Activated CD4-positive, alpha-beta memory T cell treated with anti-CD3 and anti-CD28 coated beads for 36 hours (primary cell): ENCODE measurements at places on chromosomes 2 and 18. TPM values are rescaled to one million over a fixed set of nuclear protein-coding genes. Genes with fewer than 3 reads are reported as not detected.

DNA sequence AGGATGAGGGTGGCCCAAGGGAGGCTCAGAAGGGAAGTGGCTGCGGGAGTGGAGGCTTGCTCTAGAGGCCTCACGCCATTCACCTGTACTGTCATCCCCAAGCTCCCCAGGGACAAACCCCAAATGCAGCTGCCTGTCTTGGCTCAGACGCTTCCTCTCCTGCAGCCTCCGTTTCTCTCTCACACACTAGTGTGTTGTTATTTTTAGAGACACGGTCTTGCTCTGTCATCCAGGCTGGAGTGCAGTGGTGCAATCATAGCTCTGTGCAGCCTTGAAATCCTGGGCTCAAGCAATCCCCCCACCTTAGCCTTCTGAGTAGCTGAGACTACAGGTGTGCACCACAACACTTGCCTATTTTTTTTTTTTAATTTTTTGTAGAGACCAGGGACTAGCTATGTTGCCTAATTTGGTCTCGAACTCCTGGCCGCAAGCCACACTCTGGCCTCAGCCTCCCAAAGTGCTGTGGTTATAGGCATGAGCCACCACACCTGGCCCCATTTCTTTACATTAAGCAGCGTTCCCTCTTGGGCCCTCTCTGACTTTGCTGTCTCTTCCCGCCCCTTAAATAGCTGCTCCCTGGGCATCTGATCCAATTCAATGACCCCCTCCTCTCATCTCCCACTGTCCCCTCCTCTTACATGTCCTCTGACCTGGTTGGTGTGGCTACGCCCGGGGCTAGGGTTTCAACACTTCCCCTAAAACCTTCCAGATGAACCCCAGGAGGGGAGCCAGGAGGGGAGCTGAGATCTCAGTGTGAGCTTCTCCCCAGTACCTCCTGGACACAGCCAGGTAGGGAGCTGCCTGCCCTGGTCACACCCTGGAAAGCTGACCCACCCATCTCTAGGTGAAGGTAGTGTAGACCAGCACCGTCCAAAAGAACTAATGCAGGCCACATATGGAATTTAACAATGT, 24.0 kb upstream of the LOXHD1 start:
- DNase-seq = no peak

DNA sequence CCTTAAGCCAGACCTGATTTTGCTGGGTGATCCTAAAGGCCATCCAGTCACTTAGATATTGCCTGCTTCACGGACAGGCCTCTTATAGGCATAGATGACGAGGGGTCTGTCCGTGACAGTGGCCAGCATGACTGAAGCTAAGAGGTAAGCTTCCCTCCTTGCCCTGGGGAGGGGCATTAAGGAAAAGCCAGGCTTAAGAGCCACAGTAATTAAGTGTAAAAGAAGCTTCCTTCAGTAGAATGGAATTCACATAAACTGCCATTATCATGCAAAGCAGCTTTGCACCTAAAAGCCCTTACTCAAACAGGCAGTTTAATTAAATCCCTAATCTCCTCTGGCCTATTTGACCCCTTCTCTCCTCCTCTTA, 99.4 kb upstream of the PKDCC start:
- no peak for DNase-seq

- no peak for DNase-seq
Measured at GRCh38 chr2:11203480-11203879, 48.2 kb downstream of the SLC66A3 start.

DNA sequence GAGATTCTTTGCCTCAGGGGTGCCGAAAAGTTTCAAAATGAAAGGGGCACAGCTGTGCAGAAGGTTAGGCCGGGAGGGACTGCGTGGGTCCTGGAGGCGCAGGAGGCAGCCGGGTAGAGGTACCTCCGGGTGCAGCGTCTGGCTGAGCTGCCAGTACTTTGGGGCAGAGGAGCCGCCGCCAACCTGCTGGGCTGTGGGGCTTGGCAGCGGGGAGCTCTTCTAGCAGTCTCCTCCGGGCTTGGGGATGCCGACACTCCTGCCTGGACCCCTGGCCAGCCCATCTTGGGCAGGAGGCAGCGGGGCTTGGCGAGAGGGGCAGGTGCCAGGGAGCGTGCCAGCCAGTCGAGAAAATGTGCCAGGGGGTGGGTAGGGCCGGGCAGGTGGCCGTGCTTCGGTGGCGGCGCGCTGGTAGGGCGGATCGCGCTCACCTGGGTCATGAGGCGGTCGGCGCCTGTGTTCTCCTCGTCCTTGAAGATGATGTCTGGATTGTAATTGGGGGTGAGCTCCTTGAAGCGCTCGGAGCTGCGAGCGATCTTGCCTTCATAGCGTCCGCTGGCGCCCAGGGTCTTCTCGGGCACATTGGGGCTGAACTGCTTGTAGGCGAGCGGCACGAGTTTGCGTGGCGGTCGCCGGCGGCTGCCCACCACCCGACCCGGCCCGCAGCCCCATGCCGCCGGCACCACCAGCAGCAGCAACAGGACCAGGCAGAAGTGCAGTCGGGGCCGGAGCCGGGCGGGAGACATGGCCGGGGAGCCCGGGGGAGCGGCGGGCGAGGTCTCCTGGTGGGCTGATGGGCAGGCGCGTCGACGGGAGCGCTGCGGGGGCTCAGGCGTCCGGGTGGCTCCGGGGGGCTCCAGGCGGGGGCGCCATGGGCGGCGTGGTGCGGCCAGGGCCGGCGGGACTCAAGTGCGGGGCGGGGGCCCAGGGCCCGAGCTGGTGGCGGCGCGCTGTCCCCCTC, 717 bp downstream of the IHH start:
- DNase-seq = peak; percentile 11

- DNase-seq = no peak
Measured at GRCh38 chr2:20242727-20243377, 17.9 kb upstream of the SDC1 start.

DNA sequence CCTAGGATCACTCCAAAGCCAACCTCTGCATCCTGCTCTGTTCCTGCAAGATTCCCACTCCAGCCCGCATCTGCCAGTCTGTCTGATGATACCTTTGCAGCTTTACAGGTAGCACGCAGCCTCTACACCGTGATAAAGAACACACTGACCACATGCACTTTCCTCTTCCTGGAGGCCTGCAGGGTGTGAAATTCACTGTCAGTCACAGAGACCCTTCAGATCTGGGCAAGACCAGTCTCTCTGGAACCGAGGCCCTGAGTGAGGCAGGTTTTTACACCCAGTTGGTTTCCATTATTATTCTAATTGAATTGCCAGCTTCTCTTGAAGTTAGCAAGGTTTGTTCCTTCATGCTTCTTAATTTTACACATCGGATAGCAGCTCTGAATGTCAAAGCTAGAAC, 30.5 kb upstream of the TWIST2 start:
- no peak for DNase-seq

DNA sequence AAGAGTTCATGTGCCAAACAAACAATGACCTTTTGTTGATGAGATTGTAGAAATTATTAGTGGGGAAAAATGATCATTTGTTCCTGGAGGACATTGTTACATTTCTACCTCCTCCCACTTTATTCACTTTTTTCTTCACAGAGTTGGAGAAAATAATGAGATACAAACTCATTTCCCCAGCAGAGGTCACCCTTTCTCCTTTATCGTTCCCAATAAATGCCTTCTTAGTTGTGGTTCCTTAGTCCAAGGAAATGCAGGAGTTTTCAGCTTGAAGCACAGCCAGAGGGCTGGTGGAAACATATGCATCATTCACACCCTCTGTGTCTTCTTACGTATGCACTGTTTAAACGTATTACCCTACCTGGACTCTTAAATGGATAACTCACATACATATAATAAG, 108.8 kb downstream of the SLC4A3 start:
- no peak for DNase-seq

GRCh38 chr2:148982282-148982681, 56.2 kb upstream of the LYPD6B start:
- DNase-seq = no peak

- DNase-seq = peak; percentile 6
Measured at GRCh38 chr2:120425014-120425413, 79.1 kb downstream of the INHBB start.

- no peak for DNase-seq
Measured at GRCh38 chr2:182824767-182825158, 41.7 kb downstream of the FRZB start.

- no peak for DNase-seq
Measured at GRCh38 chr2:239152239-239152915, 248.4 kb downstream of the HDAC4 start.

- DNase-seq = peak; percentile 40
Measured at GRCh38 chr2:174683392-174683759, 80.9 kb downstream of the CHRNA1 start.

DNA sequence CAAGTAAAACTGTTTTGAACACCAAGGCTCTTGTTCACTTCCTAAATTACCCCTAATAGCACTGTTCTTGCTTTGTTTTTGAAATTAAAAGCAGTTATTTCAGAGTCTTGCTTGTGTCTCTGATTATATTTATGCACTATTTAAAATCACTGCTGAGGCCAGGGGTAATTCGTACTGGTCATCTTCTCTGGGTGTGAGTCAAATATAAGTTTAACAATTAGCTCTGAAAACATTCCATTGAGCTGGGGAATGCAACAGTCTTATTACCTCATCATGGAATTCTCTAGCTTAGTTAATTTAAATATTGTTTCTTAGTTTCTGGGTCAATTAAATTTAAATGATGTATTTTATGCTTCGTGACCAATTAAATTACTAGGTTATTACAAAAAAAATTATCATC, 135.0 kb downstream of the MEIS1 start:
- DNase-seq = no peak

DNA sequence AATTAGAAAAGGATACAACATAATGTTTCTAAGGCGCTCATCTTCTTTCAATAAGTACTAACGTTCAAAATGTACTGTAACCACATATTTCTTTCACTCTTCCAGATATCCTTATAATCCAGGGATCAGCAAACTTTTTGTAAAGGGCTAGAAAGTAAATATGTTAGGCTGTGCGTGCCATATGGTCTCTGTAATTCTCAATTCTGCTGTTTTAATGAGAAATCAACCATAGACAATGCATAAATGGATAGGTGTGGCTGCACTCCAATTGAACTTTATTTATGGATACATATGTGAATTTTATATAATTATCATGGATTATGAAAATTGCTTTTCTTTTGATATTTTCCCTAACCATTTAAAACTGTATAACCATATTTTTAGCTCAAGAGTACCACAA, 459.4 kb downstream of the EPHA4 start:
- DNase-seq = no peak

DNA sequence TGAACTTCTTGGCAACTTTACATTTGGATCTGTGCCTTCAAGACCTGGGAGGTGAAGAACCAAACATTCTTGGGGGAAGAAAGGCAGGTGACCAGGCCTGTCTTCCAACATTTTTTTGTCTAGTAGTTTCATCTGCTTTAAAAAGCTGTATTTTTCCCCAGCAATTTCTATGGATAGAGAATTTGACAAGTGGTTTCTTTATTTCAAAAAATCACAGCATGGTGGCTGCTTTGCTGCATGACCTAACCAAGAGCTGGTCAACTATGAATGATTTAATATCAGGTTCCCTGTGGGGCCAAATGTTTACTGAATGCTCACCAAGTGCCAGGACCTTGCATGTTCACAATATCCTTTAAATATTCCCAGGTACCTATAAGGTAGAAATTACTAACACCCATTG, 19.1 kb downstream of the LRP2 start:
- DNase-seq = no peak

DNA sequence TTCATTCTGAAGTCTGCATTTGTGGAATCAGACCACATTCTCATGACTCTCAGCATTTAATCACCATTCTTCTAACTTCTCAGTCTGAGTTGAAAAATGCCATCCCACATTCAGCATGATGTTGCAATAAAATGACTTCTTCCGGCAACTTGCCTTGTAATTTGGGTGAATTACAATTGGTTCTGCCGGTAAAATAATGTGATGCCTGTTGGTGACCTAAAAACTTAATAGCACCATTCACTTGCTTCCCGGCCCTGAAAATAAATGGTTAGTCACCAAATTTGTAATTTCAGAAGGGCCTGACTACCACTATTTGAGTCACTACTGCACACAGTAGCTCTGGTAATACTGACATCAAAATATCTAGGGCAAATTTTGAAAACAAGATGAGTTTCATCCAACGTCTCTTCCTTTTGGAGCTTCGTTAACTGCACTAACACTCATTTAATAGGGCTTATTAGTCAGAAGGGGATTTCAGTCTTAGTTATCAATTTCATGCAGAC, 637.1 kb upstream of the CHAC2 start:
- no peak for DNase-seq

- no peak for DNase-seq
Measured at GRCh38 chr2:129689653-129690448, 289.6 kb upstream of the RAB6C start.

DNA sequence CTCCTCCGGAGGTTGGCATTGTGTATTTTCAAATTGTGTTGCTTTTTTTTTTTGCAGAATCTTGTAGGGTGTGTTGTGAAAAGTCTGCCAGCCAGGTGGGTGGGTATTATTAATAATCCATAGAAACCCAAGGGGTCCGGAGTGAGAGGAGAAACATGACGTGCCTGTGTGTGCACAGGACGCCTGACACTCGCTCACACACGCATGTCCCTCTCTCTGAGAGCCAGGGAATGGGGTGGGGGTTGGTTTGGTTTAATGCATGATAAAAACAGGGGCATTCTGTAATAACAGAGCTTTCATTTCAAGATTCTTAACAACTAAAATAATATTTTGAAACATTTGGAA, 224.8 kb downstream of the FAM210A start:
- no peak for DNase-seq

DNA sequence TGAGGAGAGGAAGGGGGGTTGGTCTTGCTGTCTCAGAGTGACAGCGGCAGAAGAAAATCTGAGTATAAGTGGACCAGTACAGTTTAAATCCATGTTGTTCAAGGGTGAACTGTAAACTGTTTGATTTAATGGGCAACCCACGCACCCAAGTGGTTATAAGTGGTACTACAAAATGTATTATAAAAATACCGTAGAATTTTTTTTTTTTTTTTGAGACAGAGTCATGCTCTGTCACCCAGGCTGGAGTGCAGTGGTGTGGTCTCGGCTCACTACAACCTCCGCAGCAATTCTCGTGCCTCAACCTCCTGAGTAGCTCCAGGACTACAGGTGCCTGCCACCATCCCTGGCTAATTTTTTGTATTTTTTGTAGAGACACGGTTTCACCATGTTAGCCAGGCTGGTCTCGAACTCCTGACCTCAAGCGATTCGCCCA, 2.1 kb upstream of the CHCHD5 start:
- peak; percentile 48 for DNase-seq

GRCh38 chr2:85240055-85240454, 87.7 kb downstream of the TGOLN2 start:
- DNase-seq = no peak

DNA sequence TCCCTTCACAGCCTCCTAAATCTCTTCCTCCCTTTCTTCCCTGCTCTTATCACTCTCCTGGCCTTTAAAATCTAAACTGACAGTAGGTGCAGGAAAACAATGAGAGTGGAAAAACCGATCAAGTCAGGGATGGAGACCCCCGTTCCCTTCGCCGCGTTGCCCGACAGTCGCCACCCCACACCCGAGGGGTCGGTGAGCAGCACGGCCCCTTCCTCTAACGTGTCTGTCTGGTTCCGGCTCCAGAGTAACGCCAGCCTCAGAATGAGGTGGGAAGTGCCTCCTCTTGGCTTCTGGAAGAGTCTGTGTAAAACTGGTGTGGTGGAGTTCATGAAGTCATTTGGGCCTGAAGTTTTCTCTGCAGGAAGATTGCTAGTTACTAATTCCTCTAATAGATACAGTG, 138.6 kb downstream of the NFATC1 start:
- DNase-seq = no peak

- DNase-seq = no peak
Measured at GRCh38 chr2:215504547-215504946, 68.7 kb upstream of the FN1 start.

- no peak for DNase-seq
Measured at GRCh38 chr18:56890632-56891031, 239.5 kb downstream of the WDR7 start.

Gene PJVK
- total RNA-seq = 3.0 TPM

Gene PSMG2
- 112 TPM for total RNA-seq

Gene RTP5
- total RNA-seq = 0.10 TPM

Gene LIPG
- 0.17 TPM for total RNA-seq

Gene GPR39
- total RNA-seq = not detected

Gene ACVR1
- 25.0 TPM for total RNA-seq
